BJ (cell line): ENCODE measurements at places on chromosomes 5 and 9.

DNA sequence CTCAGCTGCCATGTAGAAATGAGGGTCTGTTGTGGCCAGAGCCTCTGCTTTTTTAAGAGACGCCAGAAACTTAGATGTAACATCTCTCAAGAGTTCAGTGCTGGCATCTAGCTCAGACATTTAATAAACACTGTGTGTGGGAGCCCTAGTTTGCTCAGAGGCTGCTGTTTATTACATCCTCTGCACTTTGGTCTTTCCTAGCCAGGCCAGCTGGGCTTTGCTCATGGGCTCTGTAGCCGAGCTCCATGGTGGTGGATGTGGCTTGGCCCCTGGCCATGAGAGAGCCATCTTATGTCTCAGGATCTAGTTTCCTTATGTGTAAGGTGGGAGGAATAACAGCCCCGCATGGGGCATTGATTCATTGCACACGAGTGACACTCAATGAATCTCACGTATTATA is 30.0 kb downstream of the ARHGEF37 start:
- DNase-seq = peak; percentile 19

DNA sequence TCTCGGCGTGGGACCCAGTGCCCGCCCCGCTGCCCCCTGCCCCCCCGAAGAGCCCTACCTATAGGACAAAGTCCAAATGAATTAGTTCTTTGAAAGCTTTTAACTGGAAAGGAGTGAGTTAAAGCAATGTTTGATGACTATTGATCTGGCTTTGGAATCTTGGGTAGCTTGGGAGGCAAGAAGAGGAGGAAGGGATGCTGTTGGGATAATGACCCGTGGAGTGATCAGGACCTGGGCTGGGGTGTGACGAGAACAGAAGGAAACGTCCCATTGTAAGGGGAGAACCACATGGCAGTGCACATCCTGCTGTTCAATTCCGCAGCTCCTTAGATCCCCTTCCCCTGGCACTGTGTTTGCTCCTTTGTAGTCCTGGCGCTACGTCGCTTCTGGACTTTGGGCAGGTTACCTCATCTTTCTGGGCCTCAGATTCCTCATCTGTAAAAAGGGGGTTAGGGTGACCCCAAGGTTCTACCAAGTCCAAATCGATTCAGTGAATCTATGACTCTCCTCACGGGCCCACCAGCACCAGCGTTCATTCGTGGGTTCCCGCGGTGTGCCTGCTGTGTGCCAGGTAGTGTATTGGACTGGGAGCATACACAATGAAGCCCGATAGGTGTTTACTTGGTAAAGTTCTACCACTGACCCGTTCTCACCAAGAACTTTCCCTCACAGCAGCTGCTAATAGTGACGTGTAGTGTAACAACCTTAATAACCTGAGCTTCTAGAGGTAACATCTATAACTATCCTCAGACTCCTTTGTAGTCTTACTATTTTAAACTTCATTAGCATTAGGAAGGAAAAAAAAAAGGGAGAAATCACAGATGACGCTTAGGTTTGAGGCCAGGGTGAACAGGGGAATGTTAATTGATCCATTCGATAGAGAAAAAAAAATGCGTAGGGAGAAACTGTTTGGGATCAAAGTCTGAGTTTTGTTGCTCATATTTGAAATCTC is 1.1 kb upstream of the NADK2 start:
- no peak for DNase-seq

DNA sequence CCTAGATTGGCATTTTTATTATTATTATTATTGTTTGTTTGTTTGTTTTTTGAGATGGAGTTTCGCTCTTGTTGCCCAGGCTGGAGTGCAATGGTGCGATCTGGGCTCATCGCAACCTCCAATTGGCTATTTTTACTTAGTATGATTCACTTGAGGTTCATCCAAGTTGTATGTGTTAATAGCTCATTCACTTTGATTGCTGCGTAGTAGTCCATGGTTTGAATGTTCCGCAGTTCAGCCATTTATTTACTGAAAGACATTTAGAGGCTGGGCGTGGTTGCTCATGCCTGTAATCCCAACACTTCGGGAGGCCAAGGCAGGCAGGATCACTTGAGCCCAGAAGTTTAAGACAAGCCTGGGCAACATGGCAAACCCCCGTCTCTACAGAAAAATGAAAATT is 22.6 kb upstream of the MELK start:
- no peak for DNase-seq

DNA sequence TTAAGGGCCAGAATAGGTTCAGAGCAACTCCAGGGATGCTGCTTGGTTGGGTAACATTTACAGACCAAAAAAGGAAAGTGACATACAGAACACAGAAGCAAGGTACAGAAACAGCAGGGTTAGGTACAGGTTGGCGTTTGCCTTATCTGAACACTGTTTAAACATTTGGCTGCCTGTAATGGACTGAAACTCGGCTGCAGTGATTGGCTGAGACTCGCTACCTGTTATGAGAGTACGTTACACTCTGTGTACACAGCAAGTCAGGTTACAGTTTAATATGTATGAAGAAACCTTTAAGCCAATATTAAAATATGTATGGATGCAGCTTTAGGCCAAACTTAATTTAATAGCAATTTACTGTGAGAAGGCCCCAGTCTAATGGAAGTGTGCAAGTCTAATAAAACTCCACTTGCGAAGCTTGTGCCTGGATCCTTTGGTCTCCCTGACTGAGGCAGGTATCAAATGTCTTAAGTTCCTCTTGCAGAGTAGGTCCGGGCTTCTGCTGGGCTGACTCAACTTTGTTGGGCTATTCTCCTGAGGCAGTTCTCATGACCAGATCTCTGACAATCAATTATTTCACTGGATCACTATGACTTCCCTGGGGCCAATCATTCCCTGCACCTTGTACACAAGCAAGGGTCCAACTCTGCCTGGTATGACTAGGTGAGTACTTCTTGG is 204.9 kb downstream of the ZNF462 start:
- DNase-seq = no peak

DNA sequence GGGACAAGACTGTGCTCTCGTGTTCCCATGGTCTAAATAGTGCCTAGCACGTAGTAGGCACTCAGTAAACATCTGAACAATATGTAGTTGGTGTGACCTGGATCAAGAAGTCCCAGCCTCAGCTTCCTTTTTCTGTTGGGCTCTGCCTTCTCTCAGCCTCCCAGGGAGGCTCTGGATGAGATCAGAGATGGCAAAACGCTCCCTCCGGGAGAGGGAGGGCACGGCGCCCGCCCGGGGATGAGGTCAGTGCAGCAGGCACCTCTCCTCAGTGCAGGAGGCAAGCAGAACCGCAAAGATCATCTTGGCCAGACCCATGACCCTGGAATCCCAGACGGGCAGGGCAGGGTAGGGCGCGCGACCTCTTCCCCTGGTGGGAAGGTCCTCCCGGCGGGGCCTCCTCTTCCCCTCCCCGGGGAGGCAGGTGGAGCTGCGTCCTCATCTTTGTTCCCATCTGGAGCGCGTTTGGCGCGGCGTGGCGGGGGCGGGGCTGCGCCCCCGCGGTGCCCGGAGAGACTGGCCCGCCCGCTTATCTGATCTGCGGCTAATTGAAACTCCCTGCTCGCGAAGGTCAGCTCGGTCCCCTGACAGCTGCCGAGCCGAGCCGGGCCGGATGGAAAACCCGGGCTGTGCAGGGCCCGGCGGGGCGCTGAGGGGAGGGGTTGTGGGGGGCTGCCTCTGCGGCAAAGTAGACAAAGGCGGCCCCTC is 60.9 kb downstream of the CXXC5 start:
- DNase-seq = peak; percentile 26

GRCh38 chr5:59007460-59008063 is 424.7 kb downstream of the RAB3C start:
- DNase-seq = no peak
